Testis (tissue), 5 donors: ENCODE measurements at places on chromosomes 3 and 15.

DNA sequence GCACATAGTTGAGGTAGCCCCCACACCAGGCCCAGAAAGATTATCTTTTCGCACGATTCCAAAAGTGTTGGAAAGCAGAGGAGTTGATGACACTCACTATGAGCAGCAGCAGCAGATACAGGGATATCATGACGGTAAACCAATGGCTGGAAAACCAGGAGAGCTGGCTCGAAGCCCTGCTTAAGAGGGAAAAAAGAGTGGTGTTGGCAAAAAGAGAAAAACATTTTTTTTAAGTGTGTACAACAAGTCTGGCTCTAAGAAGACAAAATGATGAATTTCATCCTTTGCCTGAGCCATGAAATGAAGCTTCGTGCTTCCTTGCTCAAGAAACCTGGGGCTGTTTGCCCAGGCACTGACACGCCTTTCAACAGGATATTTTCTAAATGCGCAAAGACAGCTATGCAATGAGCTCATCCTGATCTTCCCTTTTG is 27.3 kb downstream of the PARP16 start:
- DNase-seq = peak; percentile 38

DNA sequence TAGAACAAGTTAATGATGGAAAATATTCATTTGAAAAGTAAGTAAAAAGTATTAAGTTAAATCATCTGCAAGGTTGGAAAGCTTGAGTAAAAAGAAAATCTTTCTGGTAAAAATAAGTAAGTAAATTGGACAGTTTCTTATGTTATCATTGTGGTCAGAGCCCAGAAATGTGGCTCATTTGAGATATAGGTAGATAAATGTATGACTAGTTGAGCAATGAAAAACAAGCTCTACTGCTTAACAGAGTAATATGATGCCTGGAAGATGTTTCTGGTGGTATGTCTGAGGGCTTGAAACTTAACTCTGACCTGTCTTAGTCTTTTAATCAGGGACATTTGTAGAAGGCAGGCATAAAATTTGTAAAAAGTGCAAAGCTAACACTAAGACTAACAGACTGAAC is 444.0 kb downstream of the MFSD1 start:
- DNase-seq = no peak

- DNase-seq = no peak
These were observed 60.3 kb downstream of the MAP6D1 start for GRCh38 chr3:183764847-183765731.

- no peak for DNase-seq
These were observed 19.1 kb upstream of the EIF1B start for GRCh38 chr3:40290396-40290795.

DNA sequence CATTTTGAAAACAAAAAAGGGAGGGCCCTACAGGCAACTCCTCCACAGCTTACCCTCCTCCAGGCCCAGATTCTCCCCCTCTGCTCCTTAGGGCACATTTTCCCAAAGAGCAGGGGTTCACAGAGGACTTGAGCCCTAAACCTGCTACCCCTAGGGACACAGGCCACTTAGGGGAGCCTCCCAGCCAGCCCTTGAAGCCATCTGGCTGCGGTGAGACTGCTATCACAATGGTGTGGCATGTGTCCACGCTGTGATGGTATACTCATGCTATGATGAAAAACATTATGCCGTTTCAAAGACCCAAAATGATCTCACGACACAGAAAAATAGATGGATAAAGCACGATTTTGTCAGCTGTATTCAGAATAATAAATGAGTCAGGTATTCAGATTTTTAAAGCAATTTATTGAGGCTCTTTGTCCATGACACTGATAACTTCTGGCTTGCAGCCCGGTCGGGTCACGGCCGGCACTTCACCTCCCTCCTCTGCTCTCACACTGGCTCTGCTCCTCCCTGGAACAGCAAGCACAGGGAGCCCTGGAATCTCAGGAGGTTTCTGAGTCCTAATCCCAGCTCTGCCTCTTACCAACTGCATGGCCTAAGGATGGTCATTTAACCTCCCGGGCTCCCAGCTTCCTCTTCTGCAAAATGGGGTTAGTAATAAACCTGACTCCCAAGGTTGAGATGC is 115.3 kb downstream of the MEGF11 start:
- peak; percentile 70 for DNase-seq

DNA sequence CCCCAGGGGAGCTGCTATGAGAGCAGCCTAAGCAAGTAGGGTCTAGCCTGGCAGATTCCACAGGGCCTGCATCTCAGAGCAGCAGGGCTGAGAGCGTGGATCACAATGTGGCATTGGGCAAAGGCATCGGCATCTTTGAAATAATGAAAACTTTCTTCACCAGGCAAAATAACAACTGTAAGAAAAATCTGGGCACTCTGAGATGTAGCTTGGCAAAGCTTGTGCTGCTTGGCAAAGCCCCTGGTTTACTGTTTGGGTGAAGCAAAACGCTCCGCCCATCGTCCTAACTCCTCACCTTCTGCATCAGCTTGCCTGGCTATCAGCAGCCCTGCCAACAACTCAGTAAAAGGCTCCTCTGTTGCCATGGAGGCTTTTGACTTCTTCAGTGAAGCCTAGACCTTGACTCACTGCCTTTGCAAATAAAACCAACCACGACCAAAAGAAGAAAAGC is 212.8 kb upstream of the EIF1B start:
- DNase-seq = no peak

- DNase-seq = no peak
These were observed 96.8 kb downstream of the SLMAP start for GRCh38 chr3:57852896-57853295.

DNA sequence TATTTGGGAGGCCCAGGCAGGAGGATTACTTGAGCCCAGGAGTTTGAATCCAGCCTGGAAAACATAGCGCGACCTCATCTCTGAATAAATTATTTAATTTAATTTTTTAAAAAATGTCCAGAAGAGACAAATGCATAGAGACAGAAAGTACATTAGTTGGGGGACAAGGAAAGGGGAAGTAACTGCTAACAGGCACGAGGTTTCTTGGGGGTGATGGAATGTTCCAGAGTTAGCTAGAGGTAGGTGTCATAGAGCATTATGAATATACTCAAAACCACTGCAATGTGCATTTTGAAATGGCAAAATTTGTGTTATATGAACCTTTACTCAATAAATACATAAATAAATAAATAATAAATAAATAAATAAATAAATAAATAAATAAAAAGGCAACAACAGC is 31.7 kb upstream of the CYP11A1 start:
- DNase-seq = no peak

- DNase-seq = no peak
These were observed 3.1 kb downstream of the CPLX3 start for GRCh38 chr15:74829486-74829885.

DNA sequence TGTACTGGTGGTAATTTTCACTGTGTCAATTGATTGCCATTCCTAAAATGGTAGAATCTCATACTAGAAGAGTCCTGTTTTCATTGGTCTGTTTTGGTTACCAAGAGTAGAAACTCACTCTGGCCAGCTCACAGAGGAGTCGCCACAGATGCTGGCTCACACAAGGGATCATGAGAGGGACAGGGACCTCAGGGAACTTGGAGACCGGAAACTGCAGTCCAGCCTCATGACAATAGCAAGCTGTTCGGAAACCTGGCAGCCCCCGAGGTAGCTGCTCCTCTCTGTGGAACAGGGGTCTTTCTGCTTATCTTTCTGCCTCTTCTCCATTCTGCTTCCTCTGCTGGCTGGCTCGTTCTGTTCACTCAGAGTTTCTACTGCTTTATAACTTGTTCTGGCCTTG is 192.9 kb downstream of the PLCL2 start:
- DNase-seq = no peak

DNA sequence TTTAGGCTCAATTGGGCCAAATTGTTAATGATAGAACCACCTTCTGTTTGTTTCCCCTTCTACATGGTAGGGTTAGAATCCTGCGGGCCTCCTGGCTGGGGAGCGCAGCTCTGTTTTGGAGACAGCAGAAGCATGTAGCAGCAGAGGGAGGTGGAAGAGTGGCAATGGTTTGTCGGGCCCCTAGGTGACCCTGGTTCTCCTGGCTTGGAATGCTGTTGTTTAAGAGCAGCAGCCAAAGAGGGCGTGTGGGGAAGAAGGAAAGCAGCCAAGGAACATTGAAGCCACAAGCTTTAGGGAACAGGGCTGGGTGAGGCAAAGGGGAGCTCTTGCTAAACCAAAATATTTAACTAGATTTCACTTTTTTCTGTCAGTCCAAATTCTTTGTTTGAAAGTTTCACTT is 213.7 kb upstream of the NR2E3 start:
- DNase-seq = peak; percentile 68

- DNase-seq = no peak
These were observed 26.8 kb downstream of the SLITRK3 start for GRCh38 chr3:165169368-165169767.

GRCh38 chr3:111726788-111727305 is 131.7 kb upstream of the ZBED2 start:
- DNase-seq = no peak
